Activated CD4-positive, alpha-beta T cell treated with anti-CD3 and anti-CD28 coated beads for 4 hours (primary cell): ENCODE measurements at places on chromosomes 16 and 17.

- no peak for DNase-seq
Observed at GRCh38 chr16:78075800-78076199, 23.7 kb upstream of the WWOX start.

DNA sequence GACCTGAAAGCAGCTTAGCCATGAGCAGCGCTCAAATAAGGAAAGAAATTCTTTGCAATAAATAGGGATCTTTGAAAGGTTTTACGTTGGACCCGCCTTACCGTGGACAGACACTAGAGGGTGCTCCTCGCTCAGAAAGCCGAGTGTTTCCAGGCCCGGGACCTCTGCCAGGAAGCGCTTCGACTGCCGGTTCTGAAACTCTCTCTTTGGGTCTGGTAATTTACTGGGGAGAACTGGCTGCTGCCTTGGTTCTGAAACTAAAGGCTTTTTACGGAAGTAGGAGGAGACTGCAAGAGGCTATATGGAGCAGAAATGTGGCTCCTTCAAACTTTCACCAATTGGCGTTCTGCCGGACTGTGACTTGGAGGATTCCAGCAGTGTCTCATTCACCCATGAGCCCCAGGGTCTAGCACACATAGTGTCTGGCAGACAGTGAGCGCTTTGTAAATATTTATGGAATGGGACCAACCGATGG is 45.6 kb upstream of the HOXB9 start:
- peak; percentile 74 for DNase-seq

GRCh38 chr16:46996952-46997458 is 23.5 kb upstream of the DNAJA2 start:
- DNase-seq = no peak

GRCh38 chr17:43025766-43026537 is 921 bp downstream of the RND2 start:
- no peak for DNase-seq

DNA sequence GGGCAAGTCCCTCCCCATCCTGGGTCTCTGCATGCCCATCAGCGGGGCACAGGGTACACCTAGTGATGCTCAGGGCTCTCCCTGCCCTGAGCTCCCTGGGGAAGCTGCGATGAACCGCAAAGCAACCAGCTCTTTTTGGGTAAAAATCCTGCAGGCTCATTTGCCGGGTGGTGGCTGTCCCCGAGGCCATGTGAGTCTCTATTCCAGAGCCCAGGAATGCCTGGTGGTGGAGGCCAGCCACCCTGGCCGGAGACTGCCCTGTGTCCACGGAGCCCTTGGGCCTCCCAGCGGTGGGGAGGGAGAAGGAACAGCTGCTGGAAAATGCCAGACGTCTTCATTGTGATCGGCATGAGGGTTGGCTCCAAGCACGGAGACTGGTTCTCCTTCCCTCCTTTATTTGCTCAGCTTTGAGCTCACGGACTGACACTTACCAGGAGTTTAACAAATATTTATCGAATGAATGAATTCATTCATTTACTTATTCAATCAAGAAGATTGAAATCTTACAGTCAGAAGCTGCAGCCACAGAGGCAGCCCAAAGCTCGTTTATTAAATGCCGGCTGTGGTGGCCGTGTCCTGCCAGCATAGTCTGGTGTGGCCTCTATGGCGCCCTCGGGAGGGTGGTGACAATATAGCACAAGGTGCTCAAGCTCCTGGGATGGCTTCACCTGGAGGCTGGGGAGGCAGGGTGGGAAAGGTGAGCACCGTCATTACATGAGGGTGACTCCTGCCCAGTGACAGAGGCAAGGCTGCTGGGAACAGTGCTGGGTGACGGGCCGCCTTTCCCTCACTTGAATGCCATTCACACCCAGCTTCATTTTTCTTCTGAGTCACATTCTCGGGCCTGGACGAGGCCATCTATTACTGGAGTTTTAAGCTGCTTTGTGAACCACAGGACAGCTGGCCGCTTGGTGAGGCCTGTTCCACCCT is 31.1 kb upstream of the JPH3 start:
- no peak for DNase-seq

DNA sequence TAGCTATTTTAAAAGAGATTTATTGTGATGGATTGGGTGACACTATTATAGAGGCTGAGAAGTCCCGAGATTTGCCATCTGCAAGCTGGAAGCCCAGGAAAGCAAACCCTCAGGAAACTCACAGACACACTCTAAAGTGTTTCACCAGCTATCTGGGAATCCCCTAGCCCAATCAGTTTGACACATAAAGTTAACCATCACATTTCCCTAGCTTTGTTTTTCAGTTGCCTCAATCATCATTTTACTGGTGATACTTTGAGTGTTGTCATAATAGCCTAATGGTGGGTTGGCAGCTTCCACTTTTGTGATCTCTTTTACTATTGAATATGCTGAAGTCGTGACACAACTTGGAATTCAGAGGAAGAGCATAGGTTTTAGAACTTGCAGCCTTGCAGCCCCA is 1.8 kb downstream of the SGF29 start:
- DNase-seq = no peak

DNA sequence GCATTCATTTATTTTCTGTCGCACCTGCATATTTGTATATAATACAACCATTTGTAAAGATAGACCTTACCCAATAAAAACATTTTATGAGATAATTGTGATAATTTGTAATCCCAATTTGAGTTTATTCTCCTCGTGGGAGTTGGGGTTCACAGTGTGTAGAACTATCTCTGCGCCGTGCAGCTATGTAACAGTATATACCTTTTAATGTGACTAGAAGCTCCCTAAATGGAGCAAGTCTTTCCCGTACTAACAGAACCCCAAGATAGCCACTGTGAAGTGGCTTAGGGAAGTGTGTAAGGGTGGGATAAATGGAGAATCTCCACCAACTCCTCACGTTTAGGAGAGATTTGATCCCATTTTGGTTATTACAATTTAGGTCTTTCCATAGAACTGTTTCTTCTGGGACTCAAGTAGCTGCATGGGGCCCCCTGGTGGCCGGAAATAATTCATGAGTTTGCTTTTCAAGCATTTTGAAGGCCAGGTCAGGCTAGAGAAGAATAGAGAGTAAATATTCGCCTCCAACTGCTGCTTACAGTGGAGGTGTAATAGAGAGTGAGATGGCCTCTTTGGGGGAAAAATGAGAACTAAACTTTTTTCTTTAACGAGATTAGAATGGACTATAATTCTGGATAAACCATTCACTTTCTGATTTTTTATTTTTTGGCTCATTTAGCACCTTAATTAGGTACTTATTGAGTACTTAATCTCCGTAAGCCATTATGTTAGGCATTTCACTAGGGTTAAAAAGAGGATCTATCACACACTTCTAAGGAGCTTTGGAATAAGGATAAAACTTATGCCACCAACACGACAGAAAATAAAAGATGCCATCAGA is 4.5 kb downstream of the TMEM100 start:
- peak; percentile 48 for DNase-seq

- DNase-seq = no peak
Observed at GRCh38 chr17:14736631-14737030, 435.8 kb downstream of the HS3ST3B1 start.

GRCh38 chr16:46911038-46911437 is 26.9 kb downstream of the GPT2 start:
- no peak for DNase-seq

GRCh38 chr16:69465881-69466280 is 41.5 kb downstream of the CYB5B start:
- no peak for DNase-seq

DNA sequence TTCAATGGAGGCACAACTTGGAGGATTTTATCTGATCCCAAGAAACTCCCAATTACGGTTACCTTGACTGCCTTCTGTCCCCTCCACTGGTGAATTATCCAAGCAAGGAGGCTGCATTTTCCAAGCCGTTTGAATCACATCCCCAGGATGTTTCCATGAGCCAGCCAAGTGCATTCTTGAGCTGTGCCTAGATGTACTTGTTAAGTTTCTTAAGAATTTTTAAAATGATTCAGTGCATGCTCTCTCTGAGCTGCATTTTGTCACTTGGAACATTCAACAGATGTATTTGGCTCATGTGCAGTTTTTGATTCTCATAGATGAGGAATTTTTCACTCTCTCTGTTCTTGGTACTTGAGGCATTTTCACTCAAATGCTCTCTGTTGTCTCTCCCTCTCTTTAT is 202.6 kb upstream of the MYOCD start:
- DNase-seq = no peak

DNA sequence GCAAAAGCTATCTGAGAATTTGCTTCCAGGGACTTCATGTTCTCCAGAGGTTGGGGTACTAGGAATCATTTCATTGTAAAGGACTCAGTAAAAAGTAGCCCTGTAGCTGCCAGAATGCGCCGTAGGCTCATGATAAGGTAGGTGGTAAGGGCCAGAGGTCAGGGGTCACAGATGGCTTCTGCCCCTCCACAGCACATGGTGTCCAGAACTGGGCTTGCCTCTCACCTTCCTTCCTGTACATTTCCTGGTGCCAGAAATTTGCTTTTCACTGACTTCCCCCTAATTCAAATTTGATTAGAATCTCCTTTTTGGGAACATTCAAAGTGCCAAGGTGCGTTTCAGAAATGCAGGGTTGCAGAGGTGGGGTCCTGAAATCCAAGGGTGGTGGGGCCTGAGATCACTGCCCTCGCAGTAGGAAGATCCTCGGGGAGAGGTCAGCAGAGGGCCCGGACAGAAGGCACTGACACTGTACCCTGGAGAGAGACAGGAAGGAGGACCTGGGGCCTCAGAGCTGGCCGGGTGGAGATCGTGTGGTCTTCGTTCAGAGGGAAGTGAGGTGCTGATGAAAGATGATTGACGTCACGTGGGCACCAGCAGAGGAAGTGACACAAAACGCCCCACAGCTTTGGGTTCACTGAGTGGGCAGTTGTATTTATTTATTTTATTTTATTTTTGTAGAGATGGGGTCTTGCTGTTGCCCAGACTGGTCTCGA is 25.5 kb upstream of the METRNL start:
- DNase-seq = no peak

DNA sequence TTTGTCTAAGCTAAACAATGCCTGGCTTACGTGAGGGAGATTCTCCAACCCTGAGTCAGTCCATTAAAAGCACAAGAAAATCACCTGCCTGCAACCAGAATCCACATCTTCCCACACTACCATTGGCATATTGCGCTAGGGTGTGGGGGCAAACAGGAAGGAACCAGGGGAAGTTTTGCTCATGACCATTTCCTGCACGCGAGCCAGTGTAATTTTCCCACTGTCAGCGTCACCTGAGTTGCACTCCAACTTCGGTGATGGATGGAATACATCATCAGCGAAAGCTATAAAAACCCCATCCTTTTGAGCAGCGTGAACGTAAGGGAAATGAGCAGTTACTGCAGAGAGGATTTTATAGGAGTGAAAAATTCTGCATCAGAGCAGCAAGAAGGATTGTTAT is 167.9 kb upstream of the NOL11 start:
- DNase-seq = no peak

GRCh38 chr17:27733773-27734172 is 66.6 kb downstream of the NOS2 start:
- DNase-seq = no peak

DNA sequence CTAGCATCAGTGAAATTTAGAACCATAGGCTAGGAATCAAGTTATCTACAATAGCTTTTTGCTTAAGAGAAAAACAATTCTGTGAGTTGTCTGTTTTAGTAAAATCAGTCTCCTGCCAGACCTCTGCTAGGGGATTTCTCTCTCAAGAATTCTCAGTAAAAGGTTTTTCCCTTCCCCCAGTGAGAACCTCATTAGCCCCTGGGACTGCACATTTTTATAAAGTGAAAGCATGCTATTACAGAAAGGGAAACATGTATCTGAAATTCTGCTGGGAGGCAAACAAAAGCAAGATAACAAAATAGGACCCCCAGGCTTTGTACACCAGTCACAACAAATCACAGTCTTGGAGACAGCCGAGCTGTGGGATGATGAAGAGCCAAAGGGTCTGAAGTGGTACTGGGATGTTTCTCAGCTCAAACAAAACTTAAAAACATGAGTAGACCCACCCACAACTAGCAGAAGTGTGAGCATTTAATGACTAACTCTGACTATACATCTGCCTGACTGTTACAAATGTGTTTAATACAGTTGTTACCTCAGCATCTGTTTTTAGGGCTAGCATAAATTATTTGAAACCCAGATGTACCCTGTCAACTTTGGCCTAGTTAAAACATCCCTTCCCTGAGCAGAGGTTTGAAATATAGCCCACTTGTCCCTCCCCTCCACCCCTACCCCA is 20.0 kb upstream of the GLG1 start:
- no peak for DNase-seq

- no peak for DNase-seq
Observed at GRCh38 chr16:57601801-57602478, 26.5 kb upstream of the ADGRG1 start.

GRCh38 chr17:82920715-82921114 is 80.9 kb upstream of the ZNF750 start:
- no peak for DNase-seq

GRCh38 chr16:1494711-1495110 is 1.6 kb downstream of the TELO2 start:
- DNase-seq = no peak

- no peak for DNase-seq
Observed at GRCh38 chr17:5621026-5621425, 36.7 kb upstream of the NLRP1 start.

DNA sequence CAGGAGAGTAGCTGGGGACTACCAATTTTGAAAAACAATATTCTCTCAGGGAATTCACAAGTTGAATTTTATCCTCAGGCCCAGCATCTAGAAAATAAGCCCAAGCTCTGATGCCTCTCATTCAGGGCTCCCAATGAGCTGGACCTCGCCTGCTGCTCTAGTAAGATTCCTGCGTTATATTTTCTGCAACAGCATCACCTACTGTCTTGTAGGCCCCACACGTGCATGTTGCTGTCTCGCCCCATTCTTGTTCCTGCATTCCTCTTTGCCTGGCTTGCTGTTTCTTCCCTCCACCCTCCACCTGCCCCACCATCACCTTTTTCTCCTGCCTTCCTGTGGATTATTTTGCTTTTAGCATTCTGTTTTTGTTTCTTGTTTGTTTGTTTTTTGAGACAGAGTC is 8.3 kb upstream of the ST6GALNAC2 start:
- no peak for DNase-seq

- DNase-seq = no peak
Observed at GRCh38 chr17:79897243-79898063, 58.2 kb upstream of the CBX4 start.

GRCh38 chr16:50841081-50841886 is 99.4 kb downstream of the CYLD start:
- DNase-seq = peak; percentile 29

DNA sequence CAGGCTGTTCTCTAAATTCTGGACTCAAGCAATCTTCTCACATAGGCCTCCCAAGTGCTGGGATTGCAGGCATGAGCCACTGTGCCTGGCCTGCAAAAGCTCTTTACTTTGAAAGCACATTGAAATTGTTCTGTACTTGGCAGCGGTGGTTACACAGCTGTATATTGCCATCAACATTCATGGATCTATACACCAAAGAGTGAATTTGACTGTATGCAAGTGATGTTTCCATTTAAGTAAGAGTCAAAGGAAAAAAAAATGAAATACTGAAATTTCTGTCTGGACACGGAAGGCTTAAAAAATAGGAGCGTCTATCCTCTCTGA is 450.6 kb upstream of the PSMD7 start:
- no peak for DNase-seq

GRCh38 chr17:7191571-7192270 is 12.6 kb upstream of the ASGR1 start:
- no peak for DNase-seq

- peak; percentile 78 for DNase-seq
Observed at GRCh38 chr17:57987581-57988300, at the start of gene VEZF1. TSS of gene VEZF1 (minus strand) at chr17:57988254. CDS start at chr17:57988111, 143 bp downstream.

GRCh38 chr16:56357765-56358322 is 67.5 kb downstream of the AMFR start:
- DNase-seq = no peak
